Pancreas (tissue), 10 donors: ENCODE measurements at places on chromosomes 7 and 10. TPM values are rescaled to one million over a fixed set of nuclear protein-coding genes. Genes with fewer than 3 reads are reported as not detected.

The CALML5 gene
- total RNA-seq, result not detected

The STAMBPL1 gene
- 2.3 TPM for total RNA-seq

The AKAP9 gene
- total RNA-seq, result 48.4 TPM

The DGKB gene
- 0.31 TPM for total RNA-seq

The GSTO2 gene
- total RNA-seq, result 18.5 TPM

The HTR7 gene
- 0.34 TPM for total RNA-seq

DNA sequence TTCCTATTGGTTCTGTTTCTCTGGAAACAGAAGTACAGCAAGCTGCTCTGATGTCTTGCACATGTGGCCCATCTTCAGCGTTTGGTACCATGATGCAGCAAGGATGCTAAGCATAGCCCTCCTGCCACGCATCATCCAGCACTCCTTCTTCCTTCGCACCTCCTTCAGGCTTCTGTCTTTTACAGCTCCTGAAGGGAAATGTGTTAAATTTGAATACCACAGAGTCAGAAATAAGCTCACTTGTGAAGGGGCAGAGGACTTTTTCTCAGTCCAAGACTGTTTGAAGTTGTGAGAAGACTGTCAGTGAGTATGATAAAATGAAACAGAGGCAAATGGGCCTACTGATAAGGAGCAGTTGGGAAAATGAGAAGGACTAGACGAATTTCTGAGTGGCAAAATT is 20.7 kb downstream of the TSPAN13 start:
- H3K4me1 ChIP-seq, result no peaks in the 10 kb centered on the region
- H3K4me3 ChIP-seq, result no peak overlapping the region
- no peak for DNase-seq
- no peaks in the 10 kb centered on the region for H3K36me3 ChIP-seq

DNA sequence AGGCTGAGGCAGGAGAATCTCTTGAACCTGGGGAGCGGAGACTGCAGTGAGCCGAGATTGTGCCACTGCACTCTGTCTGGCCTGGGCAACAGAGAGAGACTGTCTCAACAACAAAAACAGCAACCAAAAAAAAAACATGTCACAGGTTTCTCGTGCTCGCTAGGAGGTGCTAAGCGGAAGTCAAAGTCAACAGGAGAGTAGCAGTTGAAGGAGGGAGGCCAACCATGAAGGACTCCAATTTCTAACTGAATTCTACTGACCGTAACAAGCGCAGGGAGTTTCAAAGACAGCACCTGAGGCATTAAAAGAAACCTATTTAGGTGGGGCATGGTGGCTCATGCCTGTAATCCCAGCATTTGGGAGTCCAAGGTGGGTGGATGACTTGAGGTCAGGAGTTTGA is 19.4 kb downstream of the KIN start:
- peaks cover 51% of the 10 kb centered on the region for H3K36me3 ChIP-seq
- H3K27me3 ChIP-seq, result no peaks in the 10 kb centered on the region
- H3K4me1 ChIP-seq, result peaks cover 4% of the 10 kb centered on the region
- H3K27ac ChIP-seq, result no peak overlapping the region

GRCh38 chr7:20404320-20404719 is 73.6 kb downstream of the ITGB8 start:
- peaks cover 45% of the 10 kb centered on the region for H3K4me1 ChIP-seq
- H3K4me3 ChIP-seq, result no peak overlapping the region
- no peaks in the 10 kb centered on the region for H3K36me3 ChIP-seq

- H3K36me3 ChIP-seq, result no peaks in the 10 kb centered on the region
- peaks cover 4% of the 10 kb centered on the region for H3K4me1 ChIP-seq
- DNase-seq, result no peak
- no peak overlapping the region for H3K27ac ChIP-seq
- H3K4me3 ChIP-seq, result no peak overlapping the region
Measured at GRCh38 chr7:75531359-75531821, 39.3 kb downstream of the SPDYE5 start.

DNA sequence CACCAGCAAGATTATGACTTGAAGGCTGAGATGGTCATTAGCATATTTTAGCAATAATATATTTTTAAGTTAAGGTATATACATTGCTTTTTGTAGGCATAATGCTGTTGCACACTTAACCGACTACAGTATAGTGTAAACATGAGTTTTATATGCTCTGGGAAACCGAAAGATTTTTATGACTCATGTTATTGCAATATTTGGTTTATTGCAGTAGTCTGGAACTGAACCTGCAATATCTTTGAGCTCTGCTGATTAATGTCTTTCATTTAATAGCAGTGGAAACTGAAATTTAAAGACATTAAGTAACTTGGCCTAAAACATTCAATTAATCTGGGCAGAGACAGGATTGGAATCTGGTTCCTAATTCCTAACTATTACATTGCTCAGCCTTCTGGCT is 266.7 kb upstream of the PLXDC2 start:
- H3K4me3 ChIP-seq, result no peak overlapping the region
- H3K4me1 ChIP-seq, result no peaks in the 10 kb centered on the region
- no peak overlapping the region for H3K27ac ChIP-seq
- no peak for DNase-seq

GRCh38 chr7:143902332-143902899 is 440 bp upstream of the TCAF1 start:
- H3K4me3 ChIP-seq, result peak overlapping the region; percentile 60
- H3K36me3 ChIP-seq, result no peaks in the 10 kb centered on the region
- H3K27ac ChIP-seq, result peak overlapping the region; percentile 77
- H3K27me3 ChIP-seq, result no peaks in the 10 kb centered on the region
- H3K4me1 ChIP-seq, result peaks cover 8% of the 10 kb centered on the region
- no peak for DNase-seq

DNA sequence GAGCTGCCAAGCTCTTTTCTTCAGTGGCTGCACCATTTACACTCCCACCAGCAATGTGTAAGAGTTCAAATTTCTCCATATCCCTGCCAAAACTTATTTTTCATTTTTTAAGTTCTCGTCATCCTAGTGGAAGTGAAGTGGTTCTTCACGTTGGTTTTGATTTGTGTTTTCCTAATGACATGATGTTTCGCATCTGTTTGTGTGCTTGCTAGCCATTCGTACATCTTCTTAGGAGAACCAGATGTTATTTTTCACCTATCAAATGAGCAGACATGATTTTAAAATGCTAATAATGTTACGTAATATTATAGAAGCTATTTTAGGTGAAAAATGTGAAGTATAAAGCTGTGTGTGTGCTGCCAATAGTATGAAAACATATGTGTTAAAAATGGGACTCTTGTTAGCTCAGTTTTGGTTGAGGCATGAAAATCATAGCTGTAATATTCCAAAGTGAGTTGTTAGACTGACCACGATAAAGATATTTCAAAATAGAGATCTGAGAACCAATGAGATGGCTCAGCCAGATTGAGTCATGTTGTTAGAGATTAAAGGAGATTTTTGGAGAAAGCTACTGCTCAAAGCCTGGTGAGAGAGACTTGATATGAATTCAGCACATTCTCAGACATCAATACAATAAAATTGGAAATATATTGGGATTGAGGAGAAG is 25.9 kb upstream of the GALNT11 start:
- H3K27me3 ChIP-seq, result no peaks in the 10 kb centered on the region
- H3K4me3 ChIP-seq, result no peak overlapping the region
- no peak overlapping the region for H3K27ac ChIP-seq
- no peaks in the 10 kb centered on the region for H3K36me3 ChIP-seq
- no peak for DNase-seq

DNA sequence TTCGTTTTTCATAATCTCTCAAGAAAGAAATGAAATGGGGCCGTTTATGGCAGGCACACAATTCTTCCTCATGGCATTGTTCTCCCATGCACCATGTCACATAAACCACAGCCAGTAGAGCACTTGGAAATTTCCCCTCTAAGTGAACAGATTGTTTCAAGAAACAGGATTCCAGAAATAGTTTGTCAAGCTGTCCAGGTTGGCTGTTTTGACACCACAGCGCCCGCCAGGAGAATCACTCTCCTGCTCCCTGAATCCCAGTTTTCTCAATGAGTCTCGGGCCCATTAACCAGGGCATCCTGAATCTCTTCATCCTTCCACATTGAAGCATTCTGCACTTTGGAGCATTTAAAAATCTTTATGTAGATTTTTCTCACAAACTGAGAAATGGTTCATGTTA is 172.2 kb upstream of the NEBL start:
- H3K27ac ChIP-seq, result no peak overlapping the region
- peaks cover 4% of the 10 kb centered on the region for H3K4me1 ChIP-seq
- no peak overlapping the region for H3K4me3 ChIP-seq
- no peak for DNase-seq

DNA sequence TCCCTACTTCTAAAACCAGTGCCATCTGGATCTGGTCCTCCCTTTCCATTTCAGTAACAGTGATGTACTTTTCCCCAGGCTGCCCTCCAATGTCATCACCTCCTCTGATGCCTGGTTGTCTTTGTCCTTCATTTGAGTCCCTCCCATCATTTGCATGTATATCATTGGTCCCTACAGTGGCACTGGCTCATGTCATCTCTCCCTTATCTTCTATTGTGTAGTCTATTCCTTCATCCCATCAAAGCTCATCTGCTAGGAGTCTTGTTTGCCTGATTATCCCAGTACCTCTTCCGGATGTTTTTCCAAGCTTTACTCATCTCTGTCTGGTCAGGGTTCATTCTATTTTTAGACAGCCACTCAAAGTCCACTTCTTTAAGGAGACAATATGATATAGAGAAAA is 292.9 kb upstream of the BMPER start:
- H3K4me1 ChIP-seq, result no peaks in the 10 kb centered on the region
- H3K27me3 ChIP-seq, result no peaks in the 10 kb centered on the region
- DNase-seq, result no peak
- H3K36me3 ChIP-seq, result no peaks in the 10 kb centered on the region
